AG08395 (cell line): ENCODE measurements at places on chromosomes 5 and 9.

GRCh38 chr5:173033923-173034322, 22.2 kb upstream of the CREBRF start:
- DNase-seq: no peak

DNA sequence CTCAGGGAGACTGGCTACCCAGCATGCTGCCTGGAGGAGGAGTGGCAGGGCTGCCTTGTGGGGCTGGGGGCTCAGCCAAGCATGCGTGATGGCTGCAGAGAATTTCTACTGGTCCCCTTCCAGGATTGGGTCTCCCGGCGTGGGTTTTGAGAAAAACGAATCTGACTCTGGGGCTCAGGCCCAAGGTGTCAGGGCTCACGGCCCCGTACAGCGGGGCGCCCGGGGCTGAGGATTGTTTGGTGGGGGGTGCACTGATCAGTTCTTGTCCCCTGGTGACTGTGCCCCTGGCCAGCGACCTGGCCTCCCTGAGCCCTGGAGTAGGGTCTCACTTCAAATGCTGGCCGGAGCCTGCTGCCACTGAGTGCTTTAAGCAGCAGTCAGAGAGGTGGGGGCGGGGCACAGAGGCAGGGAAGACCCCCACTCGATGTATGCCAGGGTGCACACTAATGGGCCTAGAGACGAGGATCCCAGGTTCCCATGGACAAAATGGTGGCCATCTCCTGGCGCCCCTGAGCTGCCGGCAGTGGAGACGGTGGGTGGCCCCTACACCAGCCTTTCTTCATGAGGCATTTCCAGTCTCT, 45.5 kb upstream of the RNU6ATAC start:
- no peak for DNase-seq

DNA sequence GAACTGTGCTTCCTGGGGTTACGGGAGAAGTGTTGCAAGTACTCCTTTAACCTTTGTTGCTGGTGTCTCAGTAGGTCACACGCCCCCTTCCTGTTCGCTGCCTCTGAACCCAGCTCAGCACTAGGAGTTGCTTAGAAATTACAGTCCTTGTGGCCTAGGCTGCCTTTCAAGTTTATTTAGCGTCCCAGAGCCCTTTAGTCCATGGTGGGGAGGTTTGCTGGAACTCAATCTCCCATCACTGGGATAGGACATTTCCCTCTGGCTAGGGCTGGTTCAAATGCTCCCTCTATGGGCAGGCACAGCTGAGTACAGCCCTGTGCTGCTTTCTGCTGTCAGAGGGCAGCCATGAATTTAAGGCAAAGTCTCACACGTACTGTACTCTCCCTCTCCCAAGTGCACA, 4.7 kb downstream of the IFNA8 start:
- DNase-seq: no peak

- no peak for DNase-seq
Measured at GRCh38 chr5:129110742-129111141, 16.2 kb downstream of the ISOC1 start.

- peak; percentile 27 for DNase-seq
Measured at GRCh38 chr5:143592648-143593047, 189.2 kb upstream of the NR3C1 start.

GRCh38 chr9:78856144-78856543, 559.2 kb downstream of the PSAT1 start:
- peak; percentile 24 for DNase-seq

- DNase-seq: no peak
Measured at GRCh38 chr5:89179731-89180130, 296.7 kb upstream of the MEF2C start.

- DNase-seq: peak; percentile 81
Measured at GRCh38 chr5:132457371-132458225, 33.0 kb downstream of the IRF1 start.
